ENCODE measurements at places on chromosomes 3 and 15.

DNA sequence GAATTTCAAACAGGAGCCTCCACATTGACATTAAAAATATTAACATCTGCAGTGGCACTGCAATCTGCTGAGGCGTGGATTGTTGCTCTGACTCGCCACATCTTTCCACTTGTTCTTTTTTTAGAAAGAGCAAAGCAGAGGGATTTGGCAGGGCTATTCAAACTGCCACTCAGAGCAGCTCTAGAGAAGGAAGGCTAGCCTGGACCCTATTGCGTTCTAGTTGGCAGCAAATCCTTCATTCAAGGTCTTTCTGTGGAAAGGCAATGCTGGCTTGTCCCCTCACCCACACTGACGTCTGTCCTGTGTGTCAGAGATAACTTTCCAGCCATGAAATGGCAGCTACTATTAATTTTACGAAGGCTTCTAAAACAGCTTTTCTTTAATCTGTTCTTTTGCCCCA, 483.2 kb upstream of the SGO1 start:
- no peak for DNase-seq

DNA sequence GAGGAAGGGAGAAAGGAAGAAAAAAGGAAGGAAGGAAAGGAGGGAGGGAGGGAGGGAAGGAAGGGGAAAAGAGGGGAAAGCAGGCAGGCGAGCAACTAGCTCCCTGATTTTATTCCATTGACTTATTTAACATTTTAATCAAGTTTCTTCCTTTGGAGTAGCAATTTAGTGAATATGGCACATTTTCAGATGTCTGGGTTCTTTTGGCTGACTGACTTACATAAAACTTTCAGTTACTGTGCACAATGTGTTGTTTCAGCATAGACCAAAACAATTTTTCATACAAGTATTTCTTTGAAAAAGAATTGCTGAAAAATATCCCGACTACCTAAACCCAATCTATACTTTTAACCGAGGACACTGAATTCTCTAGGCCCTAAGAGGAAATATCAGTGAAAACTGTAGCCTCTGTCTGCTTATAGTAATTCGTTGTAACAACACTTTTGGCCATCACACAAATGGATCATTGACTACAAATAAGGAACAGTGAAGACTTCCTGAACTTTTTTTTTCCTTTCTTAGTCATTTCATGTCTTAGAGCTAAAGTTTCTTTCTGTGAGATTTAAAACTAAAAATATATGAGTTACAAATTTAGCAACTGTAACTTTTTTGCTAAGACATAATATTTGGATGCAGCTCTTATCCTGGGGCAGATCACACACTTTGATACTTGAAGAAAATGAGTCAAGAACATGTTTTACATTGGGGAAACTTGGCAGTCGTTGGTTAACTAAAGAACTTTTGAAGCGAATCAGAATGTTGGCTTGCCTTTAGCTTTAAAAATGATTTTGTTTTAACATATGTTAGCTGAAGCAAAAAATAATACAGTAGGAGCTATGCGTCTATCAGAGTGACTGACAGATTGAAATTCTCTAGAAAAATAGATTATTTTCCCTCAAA, 79.6 kb downstream of the SOX2 start:
- peak; percentile 32 for DNase-seq

- no peak for DNase-seq
Observed at GRCh38 chr3:129534428-129535027, 6.1 kb downstream of the RHO start.

DNA sequence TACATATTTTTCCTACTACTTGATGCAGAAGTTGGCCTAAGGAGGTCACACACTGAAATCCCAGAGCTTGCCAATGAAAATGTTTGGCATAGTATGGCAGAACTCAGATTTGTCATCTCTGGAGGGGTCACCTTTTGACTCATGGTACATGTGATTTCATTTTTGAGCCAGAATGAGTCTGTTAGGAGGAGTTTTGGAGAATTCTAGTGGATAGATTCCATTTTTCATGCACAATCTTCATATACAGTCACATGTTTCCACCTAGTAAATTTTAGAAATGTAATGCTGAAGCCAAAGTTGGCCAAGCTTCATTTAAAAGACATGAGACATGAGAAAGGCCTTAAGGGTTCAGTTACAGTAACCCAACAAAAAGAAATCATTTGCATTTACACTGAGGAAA, 97.8 kb upstream of the IGSF10 start:
- DNase-seq: no peak

- DNase-seq: no peak
Observed at GRCh38 chr3:50355829-50356552, 3.3 kb downstream of the TMEM115 start.

DNA sequence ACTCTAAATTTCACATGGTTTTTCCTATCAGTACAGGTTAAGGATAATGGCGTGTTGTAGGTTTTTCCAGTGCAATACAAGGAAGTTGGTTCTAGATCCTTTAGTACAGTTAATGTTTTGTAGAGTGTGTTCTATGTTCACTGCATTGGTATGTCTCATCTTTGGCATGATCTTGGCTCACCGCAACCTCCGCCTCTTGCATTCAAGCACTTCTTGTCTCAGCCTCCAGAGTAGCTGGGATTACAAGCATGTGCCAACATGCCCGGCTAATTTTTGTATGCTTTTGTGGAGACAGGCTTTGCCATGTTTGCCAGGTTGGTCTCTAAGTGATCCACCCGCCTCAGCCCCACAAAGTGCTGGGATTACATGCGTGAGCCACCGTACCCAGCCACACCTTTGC, 30.4 kb downstream of the SNRPN start:
- DNase-seq: no peak

DNA sequence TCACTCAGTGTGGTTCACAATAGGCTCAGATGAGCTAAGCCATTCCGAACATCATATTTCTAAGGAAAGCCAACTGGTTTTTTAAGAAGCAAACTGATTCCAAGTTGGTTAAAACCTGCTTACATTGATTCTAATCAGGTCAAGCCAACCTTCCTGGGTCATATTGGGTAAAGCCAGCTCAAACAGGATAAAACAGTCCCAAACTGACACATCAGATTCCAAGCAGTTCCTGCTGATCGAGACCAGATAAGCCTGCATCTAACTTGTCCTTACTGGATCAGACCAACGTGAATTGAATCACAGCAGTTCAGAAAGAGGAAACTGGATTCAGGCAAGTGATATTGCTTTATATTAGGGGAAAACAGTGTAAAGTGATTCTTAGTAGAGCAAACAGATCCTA, 18.6 kb upstream of the THSD4 start:
- no peak for DNase-seq

DNA sequence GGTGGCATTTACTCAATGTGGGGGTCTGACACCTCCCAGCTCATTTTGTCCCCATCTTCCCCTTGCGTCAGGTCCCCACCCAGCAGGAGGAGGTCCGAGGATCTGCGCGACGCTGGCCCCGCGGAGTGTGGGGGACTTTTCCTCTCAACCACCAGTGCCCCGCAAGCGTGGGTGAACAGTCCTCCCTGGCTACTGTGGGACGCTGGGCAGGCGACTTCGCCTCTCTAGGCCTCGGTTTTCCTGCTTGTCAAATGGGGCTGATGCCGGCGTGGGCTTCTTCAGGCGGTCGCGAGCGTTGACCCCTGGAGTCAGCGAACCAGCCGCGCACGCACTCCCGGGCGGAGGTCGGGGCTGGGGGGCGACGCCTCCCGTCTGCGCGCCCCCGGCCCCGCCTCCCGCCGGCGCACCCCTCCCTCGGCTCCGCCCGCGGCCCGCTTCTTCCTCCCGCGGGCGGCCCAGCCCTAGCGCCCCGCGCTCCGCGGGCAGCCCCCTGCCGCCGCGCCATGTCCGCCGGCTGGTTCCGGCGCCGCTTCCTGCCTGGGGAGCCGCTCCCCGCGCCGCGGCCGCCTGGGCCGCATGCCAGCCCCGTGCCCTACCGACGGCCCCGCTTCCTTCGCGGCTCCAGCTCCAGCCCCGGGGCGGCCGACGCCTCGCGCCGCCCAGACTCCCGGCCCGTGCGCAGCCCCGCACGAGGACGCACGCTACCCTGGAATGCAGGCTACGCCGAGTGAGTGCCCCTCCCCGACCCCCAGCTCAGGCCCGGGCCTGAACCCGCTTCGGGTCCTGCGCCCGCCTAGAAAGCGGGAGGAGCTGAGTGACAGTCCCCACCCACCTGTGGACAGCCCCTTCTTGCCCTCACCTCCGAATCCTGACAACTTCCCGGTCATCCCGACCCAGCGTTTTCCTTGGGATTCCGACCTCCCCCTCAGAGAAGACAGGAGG, at the start of gene PPM1M:
PPM1M (plus strand) TSS at position 438 of the 942 bp plus-strand sequence; CDS start at position 504, 66 bp downstream.
- DNase-seq: no peak

- DNase-seq: no peak
Observed at GRCh38 chr3:115062009-115062408, 85.1 kb downstream of the ZBTB20 start.

DNA sequence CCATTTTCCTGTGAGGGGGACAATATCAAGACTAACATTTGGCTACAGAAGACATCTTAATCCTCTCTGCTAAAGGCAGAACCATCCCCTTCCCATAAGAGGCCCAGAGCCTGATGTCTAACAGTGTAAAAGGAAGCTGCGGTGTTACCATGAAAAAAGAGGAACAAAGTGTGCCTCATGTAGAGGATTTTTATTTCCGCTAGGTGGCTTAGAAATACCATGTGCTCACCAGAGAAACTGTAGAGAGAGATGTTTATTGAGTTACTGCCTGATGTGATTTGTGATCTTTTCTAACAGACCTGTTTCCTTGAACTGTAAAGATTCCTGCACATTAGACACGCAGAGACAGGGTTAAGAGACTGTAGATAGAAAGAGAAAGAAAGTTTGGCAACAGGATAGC, 22.0 kb downstream of the OR5H15 start:
- no peak for DNase-seq

GRCh38 chr3:197331131-197331530, 32.7 kb upstream of the DLG1 start:
- no peak for DNase-seq

DNA sequence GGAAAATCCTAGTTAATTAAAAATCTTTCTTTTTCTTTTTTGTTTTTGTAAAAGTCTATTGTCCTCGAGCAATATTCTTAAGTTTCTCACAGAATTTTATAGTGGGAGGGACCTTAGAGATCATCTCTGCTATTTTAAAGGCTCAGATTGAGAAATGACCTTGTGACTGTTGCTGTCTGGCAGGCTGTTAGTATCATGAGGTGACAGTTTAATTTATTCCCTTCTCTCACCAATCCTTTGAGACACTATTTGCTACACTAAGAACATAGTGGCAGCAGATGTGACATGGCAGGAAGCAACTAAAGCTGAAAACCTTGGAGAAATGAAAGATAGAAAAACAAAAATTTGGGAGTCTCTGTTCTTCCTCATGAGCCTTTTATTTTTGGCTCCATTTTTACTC, 24.9 kb downstream of the APPL1 start:
- DNase-seq: no peak

DNA sequence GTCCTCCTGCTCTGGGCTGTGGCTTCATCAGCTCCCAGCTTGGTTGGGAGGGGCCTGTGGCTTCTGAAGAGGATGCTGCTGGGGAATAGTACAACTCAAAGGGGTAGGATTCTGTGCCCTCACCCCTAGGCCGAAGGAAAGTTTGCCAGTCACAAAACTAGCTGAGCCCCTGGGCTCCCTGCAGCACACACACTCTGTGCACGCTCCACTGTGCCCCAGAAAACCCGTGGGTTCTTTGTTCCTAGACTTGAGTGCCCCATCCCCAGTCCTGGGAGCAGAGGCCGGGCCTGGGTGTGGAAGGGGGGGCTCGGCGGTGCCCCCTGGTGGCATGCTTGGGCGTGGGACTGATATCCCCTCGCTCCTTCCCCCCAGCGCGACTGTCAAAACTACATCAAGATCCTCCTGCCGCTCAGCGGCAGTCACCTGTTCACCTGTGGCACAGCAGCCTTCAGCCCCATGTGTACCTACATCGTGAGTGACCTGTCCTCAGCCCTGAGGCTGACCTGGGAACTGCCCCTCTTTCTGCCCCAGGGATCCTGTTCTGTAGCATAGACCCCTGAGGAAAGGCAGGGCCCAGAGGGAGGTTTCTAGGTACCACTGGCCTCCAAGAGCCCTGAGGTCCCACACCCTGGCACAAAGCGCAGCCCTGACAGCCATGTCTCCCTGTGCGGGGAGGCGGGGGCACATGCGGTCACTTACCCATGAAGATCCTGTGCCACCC, 14.2 kb downstream of the CIB1 start:
- DNase-seq: no peak

GRCh38 chr3:89586256-89586655, 478.8 kb downstream of the EPHA3 start:
- no peak for DNase-seq

DNA sequence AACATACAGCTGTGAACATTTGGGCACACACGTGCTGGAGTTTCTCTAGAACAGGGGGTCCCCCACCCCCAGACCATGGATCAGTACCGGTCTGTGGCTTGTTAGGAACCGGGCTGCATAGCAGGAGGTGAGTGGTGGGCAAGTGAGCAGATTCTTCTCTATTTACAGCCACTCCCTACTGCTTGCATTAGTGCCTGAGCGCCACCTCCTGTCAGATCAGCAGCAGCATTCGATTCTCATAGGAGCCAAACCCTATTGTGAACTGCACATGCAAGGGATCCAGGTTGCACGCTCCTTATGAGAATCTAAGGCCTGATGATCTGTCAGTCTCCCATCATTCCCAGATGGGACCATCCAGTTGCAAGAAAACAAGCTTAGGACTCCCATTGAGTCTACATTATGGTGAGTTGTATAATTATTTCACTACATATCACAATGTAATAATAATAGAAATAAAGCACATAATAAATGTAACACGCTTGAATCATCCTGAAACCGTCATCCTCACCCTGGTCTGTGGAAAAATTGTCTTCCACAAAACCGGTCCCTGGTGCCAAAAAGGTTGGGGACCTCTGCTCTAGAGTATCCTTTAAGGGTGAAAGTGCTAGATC, 25.8 kb downstream of the CHRM5 start:
- DNase-seq: no peak

DNA sequence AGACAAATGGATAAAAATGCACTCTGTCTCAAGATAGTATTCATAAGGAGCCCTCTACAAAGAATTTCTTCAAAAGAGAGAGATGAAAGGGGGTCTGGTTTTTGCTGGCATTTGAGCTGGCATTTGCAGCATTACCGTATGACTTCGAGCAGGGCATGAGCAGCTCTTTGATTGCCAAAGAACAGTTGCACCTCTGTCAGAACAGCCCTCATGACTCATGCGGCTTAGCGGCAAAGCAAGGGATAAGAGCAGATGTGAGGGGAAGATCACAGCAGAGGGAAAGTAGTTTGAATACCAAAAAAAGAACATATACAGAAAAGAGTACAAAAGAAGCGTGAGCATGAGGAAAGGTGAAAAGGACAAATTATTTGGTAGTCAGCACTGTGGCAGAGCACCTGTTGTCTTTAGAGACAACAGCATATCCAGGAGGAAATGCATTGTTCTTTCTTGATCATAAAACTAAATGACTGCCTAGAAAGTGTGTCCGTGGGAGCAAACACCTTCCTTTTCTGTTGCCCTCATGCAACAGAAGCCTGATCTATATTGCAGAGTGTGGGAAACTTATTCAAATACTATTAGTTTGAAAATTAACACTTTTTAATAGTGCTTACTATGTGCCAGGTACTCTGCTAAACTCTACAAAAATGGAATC, 80.5 kb upstream of the SLC24A5 start:
- DNase-seq: no peak
